Muscle of leg (tissue), 16 donors: ENCODE measurements at places on chromosomes 12 and 14. TPM values are rescaled to one million over a fixed set of nuclear protein-coding genes. Genes with fewer than 3 reads are reported as not detected.

DNA sequence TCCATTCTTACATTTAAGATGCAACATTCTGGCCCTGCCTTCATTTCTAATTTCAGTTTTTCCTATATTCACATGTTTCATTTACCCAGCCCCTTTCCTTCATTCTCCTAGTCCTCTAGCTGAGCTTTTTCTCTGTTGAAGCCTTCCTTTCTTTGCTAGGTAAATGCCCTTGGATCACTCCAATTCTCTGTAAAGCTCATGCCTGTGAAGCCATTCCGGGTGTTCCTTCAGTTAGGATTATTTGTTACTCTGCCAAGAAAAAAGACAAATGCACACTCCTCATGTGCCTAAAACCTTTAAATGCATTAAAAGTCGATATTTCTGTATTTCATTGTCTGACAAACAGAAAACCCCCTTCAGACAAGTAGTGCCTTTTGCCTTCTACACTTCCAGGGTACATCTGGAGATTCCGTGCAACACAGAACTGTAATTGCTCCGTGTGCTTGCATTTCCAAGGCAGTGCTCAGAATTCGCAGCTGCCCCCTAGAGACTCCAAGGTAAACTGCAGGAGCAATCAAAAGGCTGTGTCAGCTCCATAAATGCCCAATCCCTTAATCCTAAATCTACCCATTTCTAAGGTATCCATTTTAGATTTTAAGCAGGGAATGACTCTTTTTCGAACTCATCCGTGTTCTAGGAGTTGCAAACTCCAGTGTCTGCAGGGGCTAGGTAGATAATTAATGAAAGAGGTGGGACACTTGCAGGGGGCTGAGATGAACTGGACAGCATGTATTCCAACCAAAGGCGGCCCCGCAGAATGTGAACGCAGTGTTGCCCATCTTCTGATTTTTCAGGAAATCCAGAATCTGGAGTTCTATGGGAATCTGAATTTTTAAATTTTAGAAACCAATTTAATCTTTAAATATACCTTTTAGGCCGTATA is 320.2 kb downstream of the GRIN2B start:
- DNase-seq: peak; percentile 85

- DNase-seq: no peak
These were observed 20.0 kb downstream of the BEGAIN start for GRCh38 chr14:100567009-100567876.

TBC1D30 gene
- 0.98 TPM for total RNA-seq

DNA sequence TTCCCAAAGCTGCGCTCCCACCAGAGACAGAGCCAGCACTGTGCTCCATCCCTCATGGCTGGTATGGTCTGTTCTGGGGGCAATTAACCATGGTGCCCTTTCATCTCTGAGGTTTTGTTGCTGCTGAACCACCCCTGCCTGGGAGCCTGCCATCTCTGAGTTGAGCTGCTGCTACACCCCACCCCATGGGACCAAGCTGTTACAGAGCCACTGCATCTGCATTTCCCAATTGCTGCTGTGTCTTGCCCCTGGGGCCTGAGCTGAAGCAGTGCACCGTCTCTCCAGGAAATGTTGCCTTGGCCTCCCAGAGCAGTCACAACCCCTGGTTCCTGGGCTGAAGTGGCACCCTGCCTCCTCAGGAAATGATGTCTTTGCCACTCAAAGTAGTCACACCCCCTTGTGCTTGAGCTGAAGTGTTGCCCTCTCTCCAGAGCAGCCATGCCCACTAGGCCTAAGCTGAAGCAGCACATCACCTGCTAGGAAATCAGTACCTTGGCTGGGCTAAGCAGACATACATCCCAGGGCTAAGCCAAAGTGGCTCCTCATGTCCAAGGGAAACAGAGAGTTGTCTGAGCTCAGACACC is 140.3 kb downstream of the RERGL start:
- no peak for DNase-seq

DNA sequence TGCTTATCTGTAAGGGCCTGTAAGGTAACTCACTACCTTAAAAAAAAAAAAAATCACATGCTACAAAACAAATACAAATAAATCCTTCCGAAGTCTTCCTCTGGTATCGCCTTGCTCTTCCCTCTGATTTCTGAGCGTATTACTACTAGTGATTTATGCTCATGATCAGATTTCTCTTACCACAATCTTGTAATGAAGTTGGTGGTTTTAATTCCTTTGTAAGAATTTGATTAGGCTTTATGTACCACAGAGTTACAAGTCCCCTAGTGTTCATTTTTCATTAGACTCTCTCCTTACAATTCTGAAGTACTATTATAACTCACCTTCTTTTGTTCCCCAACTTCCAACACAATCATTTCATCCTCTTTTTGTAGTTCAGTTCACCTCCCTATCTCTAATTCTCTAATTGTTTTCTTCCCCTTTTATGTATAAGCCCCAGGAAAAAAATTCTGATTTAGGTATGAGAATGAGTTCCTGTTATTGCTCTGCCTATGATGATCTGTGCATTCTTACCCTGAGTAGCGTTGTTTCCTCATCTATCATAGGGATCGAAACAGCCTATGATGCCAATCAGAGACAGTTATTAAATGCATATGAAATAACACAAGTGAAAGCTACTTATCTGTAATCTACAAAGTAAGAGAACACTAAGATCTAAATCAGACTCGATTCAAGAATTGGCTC is 81.5 kb downstream of the EPS8 start:
- DNase-seq: no peak
